Hypothalamus (tissue), 51 donors: ENCODE measurements at places on chromosomes 7 and 10.

DNA sequence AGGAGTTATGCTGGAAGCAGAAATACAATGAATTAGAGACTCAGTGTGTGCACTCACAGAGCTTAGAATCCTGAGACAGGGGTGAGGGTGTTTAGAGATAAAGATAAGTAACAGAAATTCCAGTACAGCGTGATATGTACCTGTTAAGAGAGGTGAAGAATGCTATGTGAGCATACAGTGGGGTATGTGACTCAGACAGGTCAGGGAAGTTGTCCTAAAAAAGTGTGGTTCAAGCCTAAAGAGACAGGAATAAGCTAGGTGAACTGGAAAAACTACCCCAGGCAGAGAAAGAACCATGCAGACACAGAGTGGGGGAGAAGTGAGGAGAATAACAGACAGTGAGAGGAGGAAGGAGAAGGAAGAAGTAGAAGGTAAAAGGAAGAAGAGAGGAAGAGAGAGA is 8.6 kb downstream of the SMIM30 start:
- DNase-seq = no peak

DNA sequence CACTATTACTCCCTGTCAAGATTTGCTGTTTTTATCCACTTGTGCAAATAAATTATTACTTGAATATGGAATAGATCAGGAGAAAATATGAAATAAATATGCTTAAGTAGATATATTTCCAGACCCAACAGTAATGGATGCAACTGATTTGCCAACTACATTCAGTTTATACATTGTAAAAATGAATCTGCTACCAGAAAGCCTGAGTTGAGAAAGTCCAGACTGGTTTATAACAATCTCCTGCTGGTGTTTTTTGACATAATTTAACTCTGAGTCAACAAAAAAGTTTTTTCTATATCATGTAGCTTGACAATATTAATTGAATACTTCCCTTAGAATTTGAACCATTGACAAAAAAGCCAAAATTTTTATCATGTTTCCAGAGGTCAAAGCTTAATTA is 265.8 kb upstream of the SEMA3D start:
- no peak for DNase-seq

DNA sequence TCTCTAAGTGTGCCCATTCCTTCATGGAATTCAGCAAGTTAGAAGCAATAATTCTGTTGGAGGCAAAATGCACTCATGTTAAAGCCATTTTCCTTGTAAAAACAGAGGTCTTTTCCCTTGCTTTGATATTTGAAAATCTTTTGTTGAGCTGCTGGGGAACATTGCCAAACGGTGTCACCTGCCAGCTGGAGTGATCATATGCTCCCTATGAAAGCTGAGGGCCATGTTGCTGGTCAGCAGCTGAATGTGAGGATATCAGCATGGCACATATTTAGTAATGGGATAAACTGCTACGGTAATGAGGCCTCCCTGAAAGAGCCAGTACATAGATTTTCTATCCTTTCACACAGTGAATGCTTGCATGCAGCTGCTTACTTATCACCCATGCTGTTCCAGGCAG is 224.3 kb downstream of the THSD7A start:
- no peak for DNase-seq

DNA sequence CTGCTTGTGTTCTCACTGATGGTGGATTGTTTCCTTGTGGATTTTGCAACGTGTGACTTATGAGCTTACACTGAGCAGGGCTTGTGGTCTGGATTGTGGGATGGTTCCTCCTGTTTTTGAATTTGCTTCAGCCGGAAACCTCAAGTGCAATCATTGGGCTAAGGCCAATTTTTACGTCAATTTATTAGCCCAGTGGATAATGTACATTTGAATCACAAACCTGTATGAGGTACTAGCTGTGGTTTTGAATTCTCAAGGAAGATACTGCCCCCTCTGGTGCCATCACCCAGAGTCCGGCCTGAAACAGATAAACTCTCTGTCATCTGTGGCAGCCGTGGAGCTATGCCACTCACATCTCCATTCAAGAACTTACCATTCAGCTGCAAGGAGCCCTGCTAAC is 7.3 kb upstream of the ZNF777 start:
- DNase-seq = no peak

DNA sequence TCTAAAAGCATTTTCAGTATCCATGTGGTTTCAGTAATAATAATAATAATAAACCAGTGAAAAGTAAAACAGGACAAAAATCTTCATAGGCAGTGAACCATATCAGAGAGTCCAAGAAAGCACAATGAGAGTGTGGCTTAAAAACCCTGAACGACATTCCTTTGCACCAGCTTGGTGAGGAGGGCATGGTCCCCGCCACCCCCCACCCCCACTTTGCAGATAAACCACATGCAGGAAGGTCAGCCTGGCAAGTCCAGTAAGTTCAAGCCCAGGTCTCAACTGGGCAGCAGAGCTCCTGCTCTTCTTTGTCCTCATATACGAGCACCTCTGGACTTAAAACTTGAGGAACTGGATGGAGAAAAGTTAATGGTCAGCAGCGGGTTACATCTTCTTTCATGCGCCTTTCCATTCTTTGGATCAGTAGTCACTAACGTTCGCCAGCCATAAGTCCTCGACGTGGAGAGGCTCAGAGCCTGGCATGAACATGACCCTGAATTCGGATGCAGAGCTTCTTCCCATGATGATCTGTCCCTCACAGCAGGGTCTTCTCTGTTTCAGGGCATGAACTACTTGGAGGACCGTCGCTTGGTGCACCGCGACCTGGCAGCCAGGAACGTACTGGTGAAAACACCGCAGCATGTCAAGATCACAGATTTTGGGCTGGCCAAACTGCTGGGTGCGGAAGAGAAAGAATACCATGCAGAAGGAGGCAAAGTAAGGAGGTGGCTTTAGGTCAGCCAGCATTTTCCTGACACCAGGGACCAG is 172.5 kb downstream of the EGFR start:
- DNase-seq = no peak

GRCh38 chr10:74213571-74214162 is 62.6 kb downstream of the ADK start:
- no peak for DNase-seq

DNA sequence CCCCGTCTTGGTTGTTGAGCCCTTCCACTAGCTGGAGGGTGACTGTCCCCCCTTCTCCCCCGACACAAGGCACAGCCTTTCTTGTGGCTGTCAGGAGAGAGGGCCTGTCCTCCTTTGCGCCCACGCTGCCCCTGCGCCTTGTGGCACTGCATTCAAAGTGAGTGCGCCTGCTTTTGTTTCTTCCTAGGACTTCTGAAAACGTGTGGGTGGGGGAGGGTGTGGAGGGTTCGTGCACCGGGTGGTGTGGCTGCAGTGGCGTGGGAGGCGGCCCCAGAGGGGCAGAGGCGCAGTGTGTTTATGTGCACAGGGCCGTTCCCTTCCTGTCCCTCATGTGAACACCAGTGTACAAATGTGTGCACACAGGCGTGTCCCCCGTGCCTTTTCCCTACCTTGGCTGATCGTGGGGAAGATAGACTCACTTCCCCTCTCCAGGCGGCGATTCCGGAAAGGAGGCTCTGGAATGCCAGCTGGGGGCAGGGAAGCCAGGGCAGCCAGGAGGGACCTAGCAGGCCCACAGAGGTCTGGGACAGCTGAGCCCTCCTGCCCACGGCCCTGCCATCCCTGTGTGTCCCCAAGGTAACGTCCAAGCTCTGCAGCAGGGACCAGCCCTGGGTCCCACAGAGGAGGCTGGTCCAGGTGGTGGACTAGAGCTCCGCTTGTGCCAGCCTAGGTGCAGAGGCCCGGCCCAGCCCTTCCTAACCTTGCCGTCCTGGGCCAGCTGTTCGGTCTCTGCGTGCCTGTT is 88.8 kb downstream of the LHPP start:
- DNase-seq = no peak

- no peak for DNase-seq
Observed at GRCh38 chr7:131110297-131111080, 217.2 kb upstream of the MKLN1 start.

DNA sequence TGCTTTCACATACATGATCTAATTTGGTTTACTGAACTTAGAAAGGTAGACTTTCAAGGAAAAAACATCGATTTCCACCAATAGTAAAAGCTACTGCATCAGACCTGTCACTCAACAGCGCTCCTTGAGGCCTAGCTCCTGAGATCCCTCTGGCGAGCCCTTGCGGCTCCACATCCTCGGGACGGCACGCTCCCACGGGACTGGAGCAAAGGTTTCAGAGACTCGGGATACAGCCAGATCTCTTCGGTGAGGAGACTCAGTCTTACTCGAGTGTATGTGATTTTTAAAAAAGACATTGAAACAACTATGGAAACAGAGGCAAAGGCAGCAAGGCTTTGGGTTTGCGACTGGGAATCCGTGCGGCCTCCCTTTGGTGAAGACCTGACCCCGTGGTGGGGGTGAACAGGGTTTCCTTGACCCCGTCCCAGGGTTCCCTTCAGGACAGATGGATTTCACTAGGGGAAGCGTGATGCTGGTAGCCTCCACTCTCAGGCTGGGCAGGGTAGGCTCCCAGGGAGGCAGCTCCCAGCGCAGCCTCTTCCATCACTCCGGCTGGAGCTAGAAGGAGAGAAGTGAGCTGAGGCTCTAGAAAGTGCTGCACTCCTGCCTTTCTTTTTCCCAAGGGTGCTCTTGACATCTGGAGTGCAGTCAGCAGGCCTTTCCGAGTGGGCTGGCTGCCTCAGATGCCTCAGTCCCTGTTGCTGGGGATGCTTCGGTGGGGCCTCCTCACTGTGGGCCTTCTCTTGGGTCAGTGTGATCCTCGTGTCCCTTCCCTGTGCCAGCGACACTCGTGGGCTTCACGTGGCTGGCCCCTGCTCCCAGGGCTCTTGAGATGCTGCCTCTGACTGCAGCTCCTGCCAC is 5.8 kb upstream of the ATP6V0E2 start:
- DNase-seq = no peak

DNA sequence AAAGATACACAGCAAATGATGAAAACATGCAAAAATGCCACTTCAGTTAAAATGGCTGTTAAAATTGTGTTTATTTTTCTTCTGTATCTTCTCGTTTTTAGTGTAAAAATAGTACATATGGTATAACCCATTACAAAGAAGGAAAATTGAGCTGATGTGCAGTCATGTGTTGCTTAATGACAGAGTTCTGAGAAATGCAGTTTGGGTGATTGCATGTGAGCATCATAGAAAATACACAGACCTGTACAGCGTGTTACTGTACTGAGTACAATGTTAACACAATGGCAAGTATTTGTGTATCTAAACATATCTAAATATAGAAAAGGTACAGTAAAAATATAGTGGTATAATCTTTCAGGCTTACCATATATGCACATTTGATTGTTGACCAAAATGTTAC is 7.3 kb downstream of the DMTF1 start:
- DNase-seq = no peak

GRCh38 chr10:26857991-26858706 is 2.6 kb downstream of the ABI1 start:
- DNase-seq = no peak

GRCh38 chr7:139358541-139359365 is 941 bp upstream of the LUC7L2 start:
- no peak for DNase-seq

GRCh38 chr7:127886248-127886647 is 145.0 kb downstream of the LRRC4 start:
- no peak for DNase-seq

- no peak for DNase-seq
Observed at GRCh38 chr7:15936991-15937390, 250.5 kb upstream of the MEOX2 start.

GRCh38 chr7:18900803-18901202 is 216.6 kb downstream of the TWIST1 start:
- DNase-seq = no peak

GRCh38 chr7:107643407-107643806 is 17.2 kb upstream of the SLC26A4 start:
- DNase-seq = no peak

DNA sequence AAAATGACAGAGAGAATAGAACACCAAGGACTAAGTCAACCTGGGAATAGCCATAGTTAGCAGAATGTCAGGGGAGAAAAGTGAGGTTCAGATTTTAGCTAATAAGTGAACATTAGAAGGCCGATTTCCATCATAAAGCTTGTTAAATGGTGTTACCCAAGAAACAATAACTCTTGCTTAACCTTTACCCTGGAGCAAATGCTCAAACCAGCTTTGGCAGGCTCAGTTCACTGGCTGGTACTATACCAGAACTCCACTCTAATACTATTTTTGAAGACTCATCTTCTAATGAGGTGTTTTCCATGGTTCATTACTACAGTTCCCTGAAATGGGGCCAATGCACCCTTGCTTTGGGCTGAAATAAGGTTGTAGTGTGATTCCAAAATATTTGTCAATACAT is 61.3 kb downstream of the RNLS start:
- no peak for DNase-seq

- DNase-seq = no peak
Observed at GRCh38 chr7:122166740-122167139, 22.7 kb upstream of the AASS start.

DNA sequence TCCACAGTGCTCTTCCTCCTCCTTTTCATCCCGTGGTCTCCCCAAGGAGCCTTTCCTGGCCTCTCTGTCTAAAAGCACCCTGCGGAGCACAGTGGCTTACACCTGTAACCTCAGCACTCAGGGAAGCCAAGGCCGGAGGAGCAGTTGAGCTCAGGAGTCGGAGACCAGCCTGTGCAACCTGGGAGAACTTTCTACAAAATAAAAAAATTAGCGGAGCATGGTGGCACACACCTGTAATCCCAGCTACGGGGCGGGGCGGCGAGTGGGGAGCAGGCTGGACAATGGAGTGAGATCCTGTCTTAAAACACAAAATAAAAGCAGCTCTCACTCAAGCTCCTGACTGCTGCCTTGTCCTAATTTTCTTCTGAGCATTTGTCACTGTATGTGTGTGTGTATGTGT is 1.4 kb upstream of the COBL start:
- no peak for DNase-seq

DNA sequence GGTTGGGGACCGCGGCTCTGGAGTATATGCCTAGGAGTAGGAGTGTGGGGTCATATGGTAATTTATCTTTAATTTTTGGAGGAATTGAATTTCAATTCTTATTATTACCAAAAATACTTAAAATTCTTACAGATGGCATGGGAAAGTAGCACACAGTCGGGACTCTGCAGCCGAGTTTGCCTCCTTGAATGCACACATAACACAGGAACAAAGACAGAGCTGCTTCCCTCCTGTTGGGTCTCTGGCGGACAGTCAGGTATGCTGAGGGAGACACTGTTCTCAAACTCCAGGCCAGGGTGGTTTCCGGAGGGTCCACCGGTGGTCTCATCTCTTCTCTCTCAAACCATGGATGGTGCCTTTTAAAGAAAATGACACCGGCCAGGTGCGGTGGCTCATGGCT is 32.7 kb downstream of the GRIFIN start:
- no peak for DNase-seq

DNA sequence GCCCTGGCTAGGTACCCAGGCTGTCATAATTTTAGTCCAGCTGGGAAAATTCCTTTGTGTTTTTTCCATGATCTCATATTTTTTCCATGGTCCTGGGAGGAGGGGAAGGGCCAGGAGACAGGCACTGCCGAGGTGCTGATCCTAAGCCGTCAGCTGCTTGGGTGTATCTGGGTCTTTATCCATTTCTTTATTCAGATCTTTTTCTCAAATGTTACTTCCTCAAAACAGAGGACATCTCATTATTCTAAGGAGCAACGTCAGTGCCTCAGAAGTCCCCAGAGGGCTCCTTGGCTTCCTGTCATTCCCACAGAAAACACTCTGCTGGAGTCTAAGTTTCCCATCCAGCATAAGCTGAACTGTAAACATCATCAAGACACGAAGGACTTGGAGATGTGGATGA is 2.8 kb upstream of the OR6V1 start:
- no peak for DNase-seq

- peak; percentile 94 for DNase-seq
Observed at GRCh38 chr10:45672181-45673073, at the start of gene ZFAND4. TSS of gene ZFAND4 (minus strand) at chr10:45672772. CDS start at chr10:45663725, 9,047 bp downstream.
